ENCODE measurements at places on chromosomes 5 and 9.

- DNase-seq: no peak
These were observed 32.3 kb upstream of the TMEM171 start for GRCh38 chr5:73088026-73088425.

DNA sequence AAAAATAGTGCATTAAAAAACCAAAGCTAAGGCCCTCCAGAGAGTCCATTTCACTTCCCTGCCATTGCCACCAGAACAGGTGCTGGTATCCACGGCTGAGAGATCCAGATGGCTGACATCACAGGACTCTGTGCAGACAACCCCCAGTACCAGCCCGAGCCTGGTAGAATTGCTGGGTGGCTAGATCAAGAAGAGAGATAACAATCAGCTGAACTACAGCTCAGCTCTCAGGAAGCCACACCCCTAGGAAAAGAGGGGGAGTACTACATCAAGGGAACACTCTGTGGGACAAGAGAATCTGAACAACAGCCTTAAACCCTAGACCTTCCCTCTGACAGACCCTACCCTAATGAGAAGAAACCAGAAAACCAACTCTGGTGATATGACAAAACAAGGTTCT lies 73.8 kb upstream of the SLIT3 start:
- no peak for DNase-seq

GRCh38 chr5:35819026-35819425 lies 37.7 kb upstream of the IL7R start:
- no peak for DNase-seq

DNA sequence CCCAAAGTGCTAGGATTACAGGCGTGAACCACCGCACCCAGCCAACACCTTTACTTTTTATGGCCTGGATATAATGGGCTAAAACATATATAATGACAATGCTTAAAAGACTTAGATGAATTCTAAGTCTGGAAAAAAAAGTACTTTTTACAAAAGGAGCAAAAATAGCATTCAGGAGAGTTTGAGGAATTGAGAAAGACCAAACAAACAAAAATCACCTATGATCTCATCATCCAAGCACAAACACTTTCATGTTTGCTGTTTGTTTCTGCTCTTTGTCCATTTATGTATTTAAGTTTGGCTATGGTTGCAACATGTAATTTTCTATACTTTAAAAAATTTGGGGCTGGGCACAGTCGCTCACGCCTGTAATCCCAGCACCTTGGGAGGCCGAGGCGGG lies 54.8 kb upstream of the RIC1 start:
- DNase-seq: no peak

DNA sequence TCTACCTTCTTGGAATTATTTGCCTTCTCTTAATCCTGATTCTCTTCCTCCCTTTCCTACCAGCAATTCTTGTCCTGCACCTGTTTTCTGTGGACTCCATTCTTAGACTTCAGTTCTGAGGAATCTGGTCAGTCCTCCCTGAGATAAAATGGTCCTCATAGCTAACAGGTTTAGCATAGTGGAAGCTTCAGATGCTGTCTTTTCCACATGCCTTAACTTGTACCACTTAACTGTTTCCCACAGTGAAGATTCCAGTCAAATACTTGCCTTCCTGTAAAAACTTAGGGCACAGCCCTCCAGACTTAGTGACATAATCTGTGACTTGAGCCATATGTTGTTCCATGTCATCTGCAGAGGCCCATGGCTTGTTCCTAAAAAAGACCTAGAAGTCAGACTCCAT lies 261.3 kb downstream of the CWC27 start:
- DNase-seq: no peak

GRCh38 chr5:158807946-158808345 lies 291.8 kb downstream of the EBF1 start:
- no peak for DNase-seq

GRCh38 chr9:34256987-34257585 lies 72.0 kb downstream of the KIF24 start:
- no peak for DNase-seq

DNA sequence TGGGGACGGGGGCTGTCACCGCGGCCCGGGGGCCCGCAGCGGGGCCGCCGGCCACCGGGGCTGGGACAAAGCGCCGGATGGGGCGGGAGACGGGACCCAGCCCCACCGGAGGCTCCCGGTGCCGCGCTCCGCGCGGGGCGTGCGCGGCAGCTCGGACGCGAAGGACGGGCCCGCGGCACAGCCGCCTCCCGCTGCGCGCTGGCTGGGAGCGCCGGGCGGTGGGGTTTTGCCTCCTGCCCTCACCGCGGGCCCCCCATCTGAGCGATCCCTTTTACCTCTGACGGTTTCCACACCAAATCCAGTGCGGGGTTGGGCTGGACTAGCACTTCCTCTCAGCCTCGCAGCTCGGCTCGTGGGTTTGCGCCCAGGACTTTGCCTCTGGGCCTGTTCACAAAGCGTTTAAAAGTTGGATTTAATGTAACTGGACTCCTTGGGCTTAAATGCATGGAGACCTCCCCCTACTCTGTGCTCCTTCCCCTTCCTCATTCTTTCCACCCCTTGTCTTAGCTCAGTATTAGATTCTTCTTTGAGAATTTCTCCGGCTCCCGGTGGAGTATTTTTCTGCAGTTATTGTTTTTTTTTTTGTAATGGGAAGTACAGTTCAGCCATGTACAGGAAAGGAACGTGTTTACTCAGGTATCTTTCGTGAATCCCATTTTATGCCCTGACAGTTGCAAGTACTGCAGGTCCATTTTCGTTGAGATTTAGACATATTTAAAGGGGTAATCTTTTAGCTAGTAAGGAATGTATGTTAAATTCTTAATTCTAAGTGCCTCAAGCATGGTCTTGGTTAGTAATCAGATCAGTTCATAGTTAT lies 691 bp downstream of the FCHO2 start:
- peak; percentile 60 for DNase-seq

- DNase-seq: no peak
These were observed 274.5 kb downstream of the GADD45G start for GRCh38 chr9:89879276-89879675.

- peak; percentile 88 for DNase-seq
These were observed at the start of gene GRHPR for GRCh38 chr9:37422289-37423104. TSS of gene GRHPR (plus strand) at chr9:37422696. CDS start at chr9:37422751, 55 bp downstream.

GRCh38 chr5:173413471-173413982 lies 85.3 kb upstream of the STC2 start:
- no peak for DNase-seq

DNA sequence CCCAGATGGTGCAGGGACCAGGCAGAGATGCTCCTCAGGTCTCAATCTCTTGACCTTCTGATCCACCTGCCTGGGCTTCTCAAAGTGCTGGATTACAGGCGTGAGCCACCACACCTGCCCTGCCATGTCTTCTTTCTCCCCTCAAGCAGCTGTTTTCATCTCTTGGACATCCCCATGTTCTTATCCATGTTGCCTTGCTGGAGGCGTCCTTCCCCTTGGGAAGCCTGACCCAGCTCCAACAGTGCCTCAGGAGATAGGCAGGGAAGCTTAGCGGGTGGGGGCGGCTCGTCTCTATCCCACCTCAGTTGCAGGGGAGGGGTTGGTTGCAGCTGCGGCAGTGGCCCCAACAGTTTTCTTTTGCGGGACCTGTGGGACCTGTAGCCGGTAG lies 24.7 kb upstream of the SPATA31E1 start:
- no peak for DNase-seq

GRCh38 chr9:32928912-32929311 lies 72.5 kb downstream of the APTX start:
- no peak for DNase-seq

DNA sequence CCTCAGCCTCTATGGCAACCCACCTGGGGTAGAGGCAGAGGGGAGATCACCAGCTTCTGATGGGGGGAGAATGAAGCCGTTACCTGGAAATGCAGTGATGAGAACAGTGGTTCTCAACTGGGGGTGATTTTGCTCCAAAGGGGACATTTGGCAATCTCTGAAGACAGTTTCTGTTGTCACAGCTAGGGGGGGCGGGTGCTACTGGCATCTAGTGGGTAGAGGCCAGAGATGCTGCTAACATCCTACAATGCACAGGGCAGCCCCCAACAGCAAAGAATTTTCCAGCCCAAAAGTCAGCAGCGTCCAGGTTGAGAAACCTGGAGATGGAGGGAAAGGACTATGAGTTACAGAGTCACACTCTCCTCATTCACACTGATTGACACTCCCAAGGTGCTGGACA lies 84.5 kb downstream of the FGF1 start:
- DNase-seq: no peak

- peak; percentile 46 for DNase-seq
These were observed 14.2 kb upstream of the PPP1R2B start for GRCh38 chr5:156835905-156836304.

DNA sequence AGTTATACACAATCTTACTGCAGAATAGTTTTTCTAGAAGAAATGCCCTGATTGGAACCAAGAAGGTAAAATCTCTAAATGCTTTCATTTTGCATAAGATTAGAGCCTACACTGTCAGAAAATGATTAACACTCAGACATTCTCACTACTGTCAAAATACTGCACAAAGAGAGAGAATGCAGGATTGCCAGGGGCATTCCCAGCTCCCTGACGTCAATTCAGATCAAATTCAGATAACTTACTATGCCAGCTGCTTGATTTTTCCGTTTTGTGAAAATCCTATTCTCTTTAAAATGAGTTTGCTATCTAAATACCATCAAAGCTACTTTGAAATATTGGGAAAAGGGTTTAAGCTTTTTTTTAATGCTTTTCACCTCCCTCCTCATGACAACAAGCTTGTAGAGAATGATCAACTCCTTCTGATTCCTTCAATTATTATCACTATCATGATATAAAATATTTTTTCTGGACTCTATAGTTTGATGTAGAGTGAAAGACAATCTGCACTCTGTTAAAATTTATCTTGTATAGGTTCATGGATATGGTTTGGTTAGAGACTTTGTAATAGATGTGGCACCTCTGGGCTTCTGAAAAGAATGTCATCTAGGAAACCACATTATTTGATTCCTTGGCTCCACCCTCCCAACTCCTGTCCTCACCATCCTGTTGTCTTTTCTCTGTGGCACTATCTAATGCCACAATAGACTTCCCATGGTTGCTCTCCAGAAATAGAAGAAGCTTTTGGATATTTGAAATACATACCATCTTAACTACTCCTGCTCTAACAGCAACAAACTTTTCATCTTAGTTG lies 407.7 kb downstream of the PDE4D start:
- no peak for DNase-seq

DNA sequence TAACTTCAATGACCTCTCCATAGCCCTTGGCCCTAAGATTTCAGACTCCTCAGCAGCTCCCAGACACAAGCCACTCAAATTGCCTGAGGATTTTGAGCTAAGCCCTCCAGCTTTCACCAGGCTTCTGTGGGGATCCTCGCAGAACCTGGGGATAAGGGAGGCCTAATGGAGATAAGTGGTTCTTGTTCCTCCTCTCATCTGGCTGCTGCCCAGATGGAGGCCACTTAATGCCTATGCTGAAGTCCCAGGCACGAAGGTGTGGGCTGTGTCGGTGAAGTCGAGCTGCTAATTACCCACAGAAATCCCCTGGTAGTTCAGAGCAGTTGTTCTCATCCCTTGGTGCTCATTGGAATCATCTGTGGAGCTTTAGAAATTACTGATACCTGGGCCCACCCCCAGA lies 10.3 kb upstream of the FAT2 start:
- no peak for DNase-seq

GRCh38 chr5:139046551-139046950 lies 151.6 kb downstream of the SIL1 start:
- DNase-seq: no peak

GRCh38 chr5:127957183-127957582 lies 126.4 kb upstream of the SLC12A2 start:
- peak; percentile 16 for DNase-seq

- no peak for DNase-seq
These were observed 13.9 kb downstream of the SUSD3 start for GRCh38 chr9:93072383-93072795.

GRCh38 chr9:132531195-132531594 lies 51.2 kb upstream of the BARHL1 start:
- no peak for DNase-seq

- DNase-seq: no peak
These were observed 320.2 kb downstream of the CTNND2 start for GRCh38 chr5:11584017-11584416.

DNA sequence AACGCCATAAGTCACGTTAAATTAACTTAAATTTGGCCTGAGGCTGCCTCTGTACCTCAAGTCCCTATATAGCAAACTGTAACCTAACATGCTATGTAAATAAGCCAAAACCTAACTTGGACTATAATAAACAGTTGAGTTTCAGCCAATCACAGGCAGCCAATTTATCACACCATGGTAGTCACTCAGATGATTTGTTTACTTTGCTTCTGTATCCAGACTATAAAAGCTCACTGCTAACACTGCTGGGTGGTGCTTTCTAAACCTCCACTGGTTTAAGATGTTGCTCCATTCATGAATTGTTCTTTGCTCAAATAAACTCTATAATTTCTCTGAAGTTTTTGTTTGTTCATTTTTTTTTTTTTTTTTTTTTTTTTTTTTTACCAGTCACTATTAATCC lies 62.8 kb downstream of the TRPM3 start:
- DNase-seq: no peak

GRCh38 chr9:38254756-38255155 lies 137.7 kb upstream of the ALDH1B1 start:
- DNase-seq: no peak

- no peak for DNase-seq
These were observed 64.7 kb downstream of the CDC14B start for GRCh38 chr9:96554801-96555566.

DNA sequence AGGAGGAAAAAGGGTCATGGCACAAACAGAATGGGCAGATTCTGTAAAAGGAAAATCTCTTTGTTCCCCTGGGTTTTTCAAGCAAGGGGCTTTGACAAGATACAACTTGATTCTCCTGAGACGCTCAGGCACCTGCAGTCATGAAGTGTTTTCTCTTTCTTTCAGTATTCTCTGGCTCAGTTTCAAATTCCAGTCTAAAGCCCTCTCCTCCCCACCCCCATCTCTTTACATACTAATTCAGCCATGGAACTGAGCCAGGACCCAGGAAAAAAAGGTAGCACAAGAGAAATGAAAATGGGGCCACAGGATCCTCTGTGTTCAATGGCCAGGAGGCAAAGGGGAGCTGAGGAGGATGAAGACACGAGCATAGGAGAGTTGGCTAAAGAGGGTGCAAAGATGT lies 408.4 kb downstream of the SPOCK1 start:
- no peak for DNase-seq

GRCh38 chr5:43839218-43839617 lies 236.2 kb downstream of the NNT start:
- DNase-seq: no peak

Measured in RKO (cell line).